ENCODE measurements at places on chromosomes 7 and 10.

GRCh38 chr10:89283936-89284475, 17.8 kb upstream of the IFIT2 start:
- DNase-seq, result no peak

DNA sequence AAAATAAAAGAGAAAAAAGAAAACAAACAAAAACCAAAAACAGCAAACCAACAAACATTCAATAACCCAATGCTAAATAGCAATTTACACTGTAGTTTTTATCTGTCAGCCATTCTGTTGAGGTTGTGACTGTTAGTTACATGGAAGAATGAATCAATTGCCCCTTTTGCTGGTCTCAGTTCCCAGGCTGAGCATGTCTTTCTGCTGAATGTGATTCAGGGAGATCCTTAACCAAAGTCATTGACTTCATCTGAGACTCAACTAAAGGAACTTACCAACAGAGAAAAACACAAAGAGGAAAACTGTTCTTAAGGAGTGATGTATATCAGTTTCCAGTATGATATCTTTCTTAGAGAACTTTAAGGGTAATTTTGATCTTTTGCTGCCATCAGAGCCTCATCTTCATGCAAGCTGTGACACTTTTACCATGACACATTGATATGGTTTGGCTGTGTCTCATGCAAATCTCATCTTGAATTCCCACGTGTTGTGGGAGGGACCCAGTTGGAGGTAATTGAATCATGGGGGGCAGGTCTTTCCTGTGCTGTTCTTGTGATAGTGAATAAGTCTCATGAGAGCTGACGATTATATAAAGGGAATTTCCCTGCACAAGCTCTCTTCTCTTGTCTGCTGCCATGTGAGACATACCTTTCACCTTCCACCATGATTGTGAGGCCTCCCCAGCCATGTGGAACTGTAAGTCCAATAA, 469.8 kb downstream of the KIF20B start:
- no peak for DNase-seq

DNA sequence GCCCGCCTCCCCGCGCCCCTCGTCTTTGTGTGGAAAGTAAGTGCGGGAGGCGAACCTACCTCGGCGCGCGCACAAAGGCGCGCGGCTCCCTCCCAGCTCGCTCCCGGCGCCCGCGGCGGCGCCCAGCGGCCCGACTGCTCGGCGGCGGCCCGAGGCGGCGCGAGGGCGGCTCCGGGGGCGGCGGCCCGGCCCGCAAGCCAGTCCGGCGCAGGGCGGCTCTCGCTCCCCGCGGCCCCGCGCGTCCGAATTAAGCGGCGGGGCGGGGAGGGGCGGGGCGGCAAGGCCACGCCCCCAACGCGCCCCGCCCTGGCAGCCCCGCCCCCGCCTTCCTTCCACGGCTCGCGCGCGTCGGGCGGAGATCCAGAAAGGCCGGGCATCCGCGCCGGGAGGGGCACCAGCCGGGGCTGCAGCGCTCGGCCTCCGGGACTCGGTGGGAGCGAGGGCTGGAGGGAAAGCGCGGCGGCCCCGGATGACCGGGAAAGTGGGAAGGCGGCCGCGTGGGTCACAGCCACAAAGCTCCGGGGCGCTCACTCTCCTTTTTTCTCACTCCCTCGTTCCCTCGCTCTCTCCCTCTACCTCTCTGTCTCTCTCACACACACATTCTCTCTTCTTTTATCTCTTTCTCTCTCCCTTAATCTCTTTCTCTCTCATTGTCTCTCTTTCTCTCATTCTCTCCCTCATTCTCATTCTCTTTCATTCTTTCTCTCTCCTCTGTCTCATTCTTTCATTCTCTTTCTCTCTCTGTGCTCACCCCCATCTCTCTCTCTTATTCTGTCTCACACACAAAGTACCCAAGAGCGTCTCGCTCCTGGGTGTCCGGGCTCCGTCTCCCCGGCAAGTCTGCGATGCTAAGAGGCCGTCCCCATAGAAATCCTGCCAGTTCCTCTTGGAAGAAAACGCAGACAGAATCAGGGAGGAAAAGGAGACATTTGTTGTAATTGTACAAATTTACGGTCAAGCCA, 170.2 kb downstream of the FAM107B start:
- DNase-seq, result peak; percentile 50

DNA sequence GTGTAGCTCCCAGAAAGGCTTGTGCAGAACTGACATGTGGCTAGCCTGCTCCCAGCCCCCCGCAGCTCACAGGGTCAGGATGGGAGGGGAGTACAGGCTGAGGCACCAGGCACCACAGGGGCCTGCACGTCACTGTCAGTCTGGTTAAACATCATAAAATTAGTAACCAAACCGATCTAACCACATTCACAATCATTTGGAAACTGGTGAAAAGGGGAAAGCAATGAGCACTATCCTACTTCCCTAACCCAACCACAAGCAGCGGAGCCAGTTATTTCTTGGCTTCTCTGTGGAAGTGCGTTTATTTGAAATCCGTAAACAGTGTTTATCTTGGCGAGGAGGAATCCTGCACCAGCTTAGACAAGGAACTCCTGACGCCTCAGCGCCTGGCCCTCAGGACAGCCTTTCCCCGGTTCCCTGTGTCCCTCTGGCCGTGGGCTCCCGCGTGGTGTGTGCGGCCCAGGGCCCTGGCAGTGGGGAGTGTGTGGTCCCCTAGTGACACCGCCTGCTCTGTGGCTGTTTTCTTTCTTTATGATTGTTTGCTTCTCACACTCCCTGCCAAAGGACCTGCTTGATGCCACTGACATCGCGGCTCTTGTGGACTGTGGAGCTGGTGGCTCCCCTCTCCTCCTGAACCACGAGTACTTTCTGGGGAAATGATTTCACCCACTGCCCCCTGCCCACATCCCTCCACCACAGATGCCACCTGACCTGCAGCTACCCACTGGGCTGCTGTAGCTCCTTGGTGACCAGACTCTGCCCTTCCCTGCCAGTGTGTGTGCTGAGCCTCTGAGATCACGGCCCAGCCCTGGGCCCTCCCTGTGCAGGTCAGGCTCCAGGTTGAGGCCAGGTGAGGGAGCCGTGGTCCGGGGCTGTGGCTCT, 38.0 kb downstream of the INPP5A start:
- DNase-seq, result no peak

- no peak for DNase-seq
Measured at GRCh38 chr10:32489158-32489557, 43.2 kb downstream of the CCDC7 start.

DNA sequence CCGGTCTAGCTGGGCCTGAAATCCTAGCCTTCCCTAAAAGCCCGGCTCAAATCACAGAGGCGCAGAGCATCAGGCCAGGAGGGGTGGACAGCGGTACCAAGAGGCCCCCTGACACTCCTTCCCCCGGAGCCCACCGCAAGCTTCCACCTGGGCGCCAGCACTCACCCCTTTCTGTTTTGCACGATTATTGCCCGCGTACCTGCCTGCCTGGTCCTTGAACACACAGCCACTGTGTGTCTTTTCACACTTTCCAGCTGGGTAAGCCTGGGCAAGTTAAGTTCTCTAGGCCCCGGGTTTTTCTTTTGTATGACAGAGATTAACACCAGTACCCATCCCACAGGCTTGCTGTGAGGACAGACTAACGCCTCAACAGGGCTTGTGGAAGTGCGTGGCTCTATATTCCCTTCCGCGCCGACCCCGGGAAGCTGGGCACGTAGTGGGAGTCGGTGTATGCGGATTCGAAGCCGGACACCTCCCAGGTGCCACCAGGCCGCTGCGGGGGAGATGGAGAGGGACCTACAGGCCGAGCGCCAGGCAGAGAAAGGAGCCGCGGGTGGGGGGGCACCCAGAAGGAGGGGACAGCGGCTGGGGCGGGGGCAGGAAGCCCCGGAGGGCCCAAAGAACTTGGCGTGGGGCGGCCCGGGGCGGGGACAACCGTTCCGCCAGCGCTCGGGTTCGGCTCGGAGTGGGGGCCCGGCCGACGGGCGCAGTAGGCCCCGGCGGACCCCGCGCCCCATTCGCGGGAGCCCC, 792 bp downstream of the ZNF746 start:
- DNase-seq, result no peak

DNA sequence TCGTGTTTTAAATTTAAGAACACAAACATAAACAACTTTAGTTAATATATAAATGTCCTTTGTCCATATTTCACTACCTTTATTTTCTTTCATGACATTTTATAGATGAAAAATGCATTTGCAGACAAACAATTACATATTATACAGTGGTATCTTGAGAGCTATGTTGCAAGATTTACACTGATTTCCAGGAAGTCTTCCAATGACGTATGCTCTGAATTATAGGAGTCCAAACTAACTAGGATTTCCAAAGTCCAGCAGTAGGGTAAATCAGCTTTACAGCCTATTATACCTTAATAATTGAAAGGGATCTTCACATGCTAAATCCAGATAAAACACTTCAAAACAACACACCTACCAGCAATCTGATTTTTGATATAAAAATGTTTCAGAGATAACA, 69.4 kb downstream of the HYCC1 start:
- no peak for DNase-seq

GRCh38 chr7:145511004-145511403, 605.6 kb upstream of the CNTNAP2 start:
- DNase-seq, result no peak

- no peak for DNase-seq
Measured at GRCh38 chr10:88991899-88992320, 1.3 kb downstream of the FAS start.

GRCh38 chr10:48400129-48400849, 93.8 kb downstream of the MAPK8 start:
- no peak for DNase-seq

All from stimulated activated CD4-positive, alpha-beta T cell treated with anti-CD3 and anti-CD28 coated beads, Interleukin-1b, Interleukin-23, amount 100 ng/mL, for 24 hours (primary cell).